ENCODE measurements at places on chromosomes 1 and 21. TPM values are rescaled to one million over a fixed set of nuclear protein-coding genes. Genes with fewer than 3 reads are reported as not detected.

FBXO28 gene
- polyA plus RNA-seq: 15.8 TPM

- peaks cover 10% of the 10 kb centered on the region for H3K36me3 ChIP-seq
- H3K4me3 ChIP-seq: peak overlapping the region; percentile 24
- no peaks in the 10 kb centered on the region for H3K27me3 ChIP-seq
- H3K4me1 ChIP-seq: peaks cover 85% of the 10 kb centered on the region
Measured at GRCh38 chr21:46559291-46559983, 45.4 kb downstream of the S100B start.

DNA sequence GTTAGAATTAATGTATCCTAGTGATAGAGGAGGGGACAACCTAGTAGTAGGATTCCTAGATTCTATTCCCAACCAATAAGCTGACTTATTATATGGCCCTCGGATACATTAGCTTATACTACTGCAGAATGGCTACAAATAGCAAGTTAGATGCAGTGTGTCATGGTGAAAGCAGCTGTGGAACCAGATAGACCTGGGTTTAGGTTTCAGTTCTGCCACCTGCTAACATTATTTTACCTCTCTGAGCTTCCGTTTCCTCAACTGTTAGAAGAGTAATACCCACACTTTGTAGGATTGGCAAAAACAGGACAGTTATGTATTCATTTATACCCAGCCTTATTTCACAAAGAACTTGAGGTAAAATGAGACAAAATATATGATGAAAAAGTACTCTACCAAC lies 21.6 kb upstream of the MAGOH start:
- no peak overlapping the region for H3K27ac ChIP-seq
- no peak overlapping the region for H3K4me3 ChIP-seq
- no peaks in the 10 kb centered on the region for H3K36me3 ChIP-seq
- no peaks in the 10 kb centered on the region for H3K4me1 ChIP-seq
- no peaks in the 10 kb centered on the region for H3K27me3 ChIP-seq

DNA sequence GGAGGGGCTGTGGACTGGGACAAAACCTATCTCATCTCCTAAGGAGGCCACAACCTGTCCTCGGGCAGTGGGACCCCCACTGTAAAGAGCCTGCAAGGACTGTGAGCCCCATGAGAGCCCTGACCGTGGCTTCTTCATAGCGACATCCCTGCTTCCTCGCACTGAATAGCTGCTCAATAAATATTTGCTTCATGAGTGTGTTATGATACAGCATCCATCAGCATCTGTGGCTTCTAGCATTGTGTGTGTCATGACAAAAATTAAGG lies 40.5 kb upstream of the CSF3R start:
- H3K4me3 ChIP-seq: no peak overlapping the region
- no peak for DNase-seq
- no peaks in the 10 kb centered on the region for H3K27me3 ChIP-seq
- no peaks in the 10 kb centered on the region for H3K4me1 ChIP-seq

DNA sequence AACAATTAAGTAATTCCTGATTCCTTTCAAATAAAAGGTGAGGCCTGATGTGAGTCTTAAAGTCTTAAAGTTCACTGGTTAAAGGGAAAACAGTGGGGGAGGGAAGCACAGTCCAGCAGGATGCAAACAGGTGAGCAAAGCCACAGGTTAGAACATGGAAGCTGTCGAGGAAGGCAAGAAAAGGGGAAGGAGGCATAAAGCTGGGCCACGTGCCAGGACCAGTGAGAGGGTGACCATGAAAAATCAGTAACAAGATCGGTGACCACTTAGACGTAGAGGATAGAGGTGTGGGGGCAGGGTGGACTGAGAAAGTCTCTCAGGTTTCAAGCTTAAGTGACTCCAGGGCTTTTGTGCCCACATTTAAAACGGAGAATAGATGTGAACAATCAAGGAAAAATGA lies 231.3 kb downstream of the SETD4 start:
- H3K27me3 ChIP-seq: no peaks in the 10 kb centered on the region
- DNase-seq: no peak
- H3K4me3 ChIP-seq: no peak overlapping the region
- no peaks in the 10 kb centered on the region for H3K4me1 ChIP-seq
- H3K36me3 ChIP-seq: no peaks in the 10 kb centered on the region
- H3K27ac ChIP-seq: no peak overlapping the region

DNA sequence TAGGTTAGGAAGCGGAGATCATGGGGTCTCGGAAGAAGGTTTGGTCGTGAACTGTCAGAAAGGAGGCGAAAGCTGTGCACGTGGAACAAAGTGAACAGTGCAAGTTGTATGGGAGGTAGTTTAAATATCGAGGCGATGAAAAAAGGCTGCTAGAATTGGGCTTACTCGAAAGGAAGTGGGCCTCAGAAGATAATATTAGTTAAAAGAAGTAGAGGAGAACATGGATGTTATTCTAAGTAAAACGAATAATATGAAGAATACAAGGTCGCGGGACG lies 571 bp downstream of the WDR3 start:
- peak overlapping the region; percentile 89 for H3K27ac ChIP-seq
- peaks cover 24% of the 10 kb centered on the region for H3K4me1 ChIP-seq
- H3K36me3 ChIP-seq: peaks cover 5% of the 10 kb centered on the region
- DNase-seq: no peak
- H3K4me3 ChIP-seq: peak overlapping the region; percentile 94
- no peaks in the 10 kb centered on the region for H3K27me3 ChIP-seq

GRCh38 chr1:74399249-74399648 lies 113.2 kb downstream of the LRRC53 start:
- H3K27me3 ChIP-seq: no peaks in the 10 kb centered on the region
- no peak overlapping the region for H3K27ac ChIP-seq
- H3K4me1 ChIP-seq: no peaks in the 10 kb centered on the region
- H3K4me3 ChIP-seq: no peak overlapping the region

All from naive thymus-derived CD4-positive, alpha-beta T cell (primary cell).